ENCODE measurements at places on chromosomes 3 and 15.

- DNase-seq, result no peak
Measured at GRCh38 chr3:66409771-66410754, 90.8 kb downstream of the LRIG1 start.

DNA sequence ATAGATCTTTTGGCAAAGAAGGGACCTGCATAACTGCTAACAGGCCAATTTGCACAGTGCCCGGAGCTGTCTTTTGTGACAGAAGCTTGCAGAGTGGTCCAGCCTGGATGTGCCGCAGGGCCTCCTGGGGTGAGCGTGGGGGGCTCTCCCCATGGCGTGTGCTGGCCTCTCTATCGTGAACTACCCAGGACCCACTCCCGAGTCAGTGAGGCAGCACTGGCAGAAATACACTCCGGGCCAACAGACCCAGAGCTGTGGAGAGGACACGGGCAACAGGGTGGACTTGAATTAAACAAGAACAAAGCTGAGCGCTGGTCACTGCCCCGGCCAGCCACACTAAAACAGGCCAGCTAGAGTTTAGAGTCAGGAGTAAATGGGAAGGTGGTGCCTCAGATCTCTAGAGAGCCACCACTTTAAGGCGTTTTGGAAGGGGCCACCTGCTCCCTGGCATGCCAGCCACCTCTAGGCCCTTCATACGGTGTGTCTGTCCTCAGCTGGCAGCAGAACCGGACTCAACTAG, 152.1 kb downstream of the KLF13 start:
- no peak for DNase-seq

GRCh38 chr3:122938783-122939425, 88.7 kb downstream of the SEMA5B start:
- no peak for DNase-seq

DNA sequence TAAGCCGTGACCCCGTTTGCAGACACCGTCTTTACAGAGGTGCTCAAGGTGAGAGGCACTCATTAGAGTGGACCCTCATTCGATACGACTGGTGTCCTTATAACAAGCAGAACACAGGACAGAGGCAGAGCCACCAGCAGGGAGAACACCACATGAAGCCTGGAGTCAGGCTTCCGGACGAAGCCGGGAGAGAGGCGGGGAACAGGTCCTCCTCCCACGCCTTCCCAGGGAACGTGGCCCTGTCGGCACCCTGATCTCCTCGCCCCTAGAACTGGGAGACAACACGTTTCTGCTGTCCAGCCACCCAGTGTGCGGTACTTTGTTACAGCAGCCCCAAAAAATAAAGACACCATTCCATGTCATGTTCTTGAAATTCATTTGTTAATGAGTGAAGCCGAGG, 33.6 kb downstream of the ZDHHC19 start:
- DNase-seq, result no peak

DNA sequence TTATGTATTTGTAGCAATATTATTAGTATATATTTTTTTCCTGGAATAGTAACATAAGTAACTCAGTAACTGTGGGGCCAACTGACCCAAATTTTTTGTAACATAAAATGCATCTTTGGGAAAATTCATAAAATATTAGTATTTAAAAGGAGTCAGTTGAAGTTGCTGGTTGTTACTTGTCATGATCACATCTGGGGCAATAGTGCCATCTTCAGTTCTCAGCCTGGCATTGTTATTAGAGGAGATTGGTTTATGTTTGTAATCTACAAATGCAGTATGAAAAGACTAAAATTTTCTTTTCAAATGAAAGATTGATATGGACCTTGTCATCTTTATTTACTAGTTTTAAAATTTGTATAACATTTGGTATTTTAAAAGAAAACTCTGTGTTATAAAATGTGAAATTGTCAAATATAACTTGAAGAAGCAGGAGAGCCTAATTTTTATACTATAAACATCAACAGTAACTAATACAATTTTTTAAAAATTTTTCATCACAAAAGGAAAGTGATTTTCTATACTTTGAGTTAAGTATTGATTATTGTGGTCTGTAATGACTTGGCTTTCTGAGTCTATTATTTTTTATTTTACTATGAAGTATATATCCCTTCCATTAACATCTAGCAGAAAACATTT, 38.8 kb upstream of the MLF1 start:
- peak; percentile 52 for DNase-seq

DNA sequence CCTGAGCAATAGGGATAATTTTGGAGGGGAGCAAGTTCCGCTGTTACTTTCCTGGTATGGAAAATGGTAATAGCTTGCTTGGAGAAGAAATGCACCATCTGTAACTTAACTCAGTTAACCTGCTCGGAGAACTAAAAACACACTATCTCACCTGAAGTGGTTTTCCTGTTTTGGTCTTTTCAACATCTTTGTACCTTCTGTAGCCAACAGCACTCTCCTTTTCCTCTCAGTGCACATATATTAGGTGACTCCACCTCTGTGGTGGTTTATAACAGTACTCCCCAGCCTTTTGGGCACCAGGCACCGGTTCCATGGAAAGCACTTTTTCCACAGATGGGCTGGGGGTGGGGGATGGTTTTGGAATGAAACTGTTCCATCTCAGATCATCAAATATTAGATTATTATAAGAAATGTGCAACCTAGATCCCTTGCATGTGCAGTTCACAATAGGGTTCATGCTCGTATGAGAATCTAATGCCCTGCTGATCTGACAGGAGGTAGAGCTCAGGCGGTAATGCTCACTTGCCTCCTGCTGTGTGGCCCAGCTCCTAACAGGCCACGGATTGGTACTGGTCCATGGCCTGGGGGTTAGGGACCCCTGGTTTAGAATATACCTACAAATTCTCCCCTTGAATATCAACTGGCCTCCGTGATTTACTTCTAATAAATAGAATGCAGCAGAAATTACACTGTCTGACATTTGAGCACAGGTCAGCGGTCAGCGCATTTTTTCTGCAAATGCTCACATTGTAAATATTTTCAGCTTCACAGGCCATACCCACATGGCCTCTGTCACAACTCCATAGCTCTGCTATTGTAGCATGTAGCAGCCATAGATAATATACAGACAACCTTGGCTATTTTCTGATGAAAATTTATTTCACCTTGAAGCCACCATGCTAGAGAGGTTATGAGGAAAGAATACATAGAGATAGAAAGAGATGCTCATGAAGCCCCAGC, 83.8 kb upstream of the SUCLG2 start:
- DNase-seq, result no peak

GRCh38 chr3:16385151-16385550, 120.1 kb downstream of the OXNAD1 start:
- no peak for DNase-seq

Data from fibroblast of skin of abdomen (primary cell).